ENCODE measurements at places on chromosomes 5 and 9.

- no peak for DNase-seq
Measured at GRCh38 chr9:80218328-80218727, 646.6 kb downstream of the TLE4 start.

DNA sequence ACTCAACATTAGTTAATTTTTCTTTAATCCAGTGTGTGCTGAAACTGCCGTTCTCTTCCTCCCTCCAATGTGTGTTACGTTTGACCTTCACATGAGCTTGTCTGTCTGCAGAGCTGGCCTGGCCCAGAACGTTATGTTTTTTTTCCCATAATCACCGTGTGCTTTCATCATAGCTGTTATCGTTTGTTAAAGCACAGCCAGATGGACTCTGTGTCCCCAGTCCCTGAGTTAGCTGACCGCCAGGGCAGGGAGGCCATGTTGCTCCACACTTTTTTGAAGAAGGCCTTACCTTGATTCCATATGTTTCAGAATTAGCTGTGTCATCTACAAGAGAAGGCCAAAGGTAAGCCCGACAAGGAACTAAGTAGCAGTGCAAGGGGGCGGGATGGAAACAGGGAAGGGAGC is 55.7 kb downstream of the HSD17B3 start:
- no peak for DNase-seq

DNA sequence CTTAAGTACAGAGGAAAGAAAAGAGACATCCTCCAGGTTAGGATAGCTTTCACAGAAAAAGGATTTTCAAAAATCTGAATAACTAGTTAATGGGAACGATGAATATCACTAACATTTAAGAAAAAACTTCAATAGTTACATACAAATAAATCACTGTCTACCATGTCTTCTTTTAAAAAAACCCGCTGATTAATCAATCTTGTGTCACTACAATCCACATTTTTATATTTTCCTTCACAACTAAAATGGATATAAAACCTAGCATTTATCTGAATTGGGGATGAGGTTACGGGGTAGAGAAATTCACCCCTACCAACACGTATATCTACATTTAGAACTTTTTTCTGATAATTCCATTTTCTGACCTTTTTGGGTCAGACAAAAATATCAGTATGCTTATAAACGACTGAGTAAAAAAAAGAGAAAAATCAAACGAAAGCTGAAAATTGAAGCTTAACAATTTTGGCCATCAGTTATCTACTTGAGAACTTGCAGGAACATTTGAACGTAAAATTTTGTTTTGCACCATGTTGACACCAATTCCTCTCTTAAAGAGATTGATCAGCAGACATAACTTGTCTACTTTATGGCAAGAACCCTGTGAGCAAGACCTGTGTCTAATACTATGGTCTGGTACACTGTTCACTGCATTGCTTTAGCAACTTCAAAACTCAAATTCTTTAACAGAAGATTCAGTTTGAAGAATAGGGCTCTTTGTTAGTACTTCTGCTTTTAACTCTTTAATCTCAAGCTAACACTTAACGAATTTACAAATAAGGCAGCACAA is 4.8 kb downstream of the NR3C1 start:
- DNase-seq = no peak

DNA sequence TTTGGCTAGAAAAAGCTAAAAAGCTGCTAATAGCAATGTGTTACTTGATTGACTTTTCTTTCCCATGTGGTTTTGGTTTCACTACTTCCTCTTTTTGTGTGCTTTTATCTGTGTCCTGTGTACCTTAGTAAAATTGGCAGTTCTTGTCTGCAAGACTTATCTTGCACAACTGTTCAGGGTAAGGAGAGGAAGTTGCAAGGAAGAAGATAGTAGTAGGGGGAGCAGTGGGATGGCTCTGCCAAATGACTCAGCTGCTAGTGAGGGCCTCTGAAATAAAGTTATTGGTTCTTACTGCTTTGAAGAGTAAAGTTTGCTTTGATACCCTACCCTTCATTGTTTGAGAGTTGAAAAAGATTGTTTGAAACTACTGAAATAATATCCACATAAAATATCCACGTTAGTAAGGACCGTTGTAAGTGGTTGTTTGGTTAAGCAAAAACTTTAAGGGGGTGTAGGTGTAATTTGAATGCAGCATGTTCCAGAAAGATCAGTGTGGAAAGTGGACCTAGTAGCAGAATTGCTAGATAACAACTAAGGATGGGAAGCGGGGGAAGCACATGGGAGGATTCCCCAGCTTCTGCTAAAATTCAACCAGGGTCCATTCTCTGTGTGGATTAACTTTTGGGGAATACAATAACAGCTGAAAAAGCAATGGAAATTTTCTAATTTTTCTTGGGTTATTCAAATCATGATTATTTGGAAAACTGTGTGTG is 123.5 kb downstream of the SCAMP1 start:
- DNase-seq = peak; percentile 91

DNA sequence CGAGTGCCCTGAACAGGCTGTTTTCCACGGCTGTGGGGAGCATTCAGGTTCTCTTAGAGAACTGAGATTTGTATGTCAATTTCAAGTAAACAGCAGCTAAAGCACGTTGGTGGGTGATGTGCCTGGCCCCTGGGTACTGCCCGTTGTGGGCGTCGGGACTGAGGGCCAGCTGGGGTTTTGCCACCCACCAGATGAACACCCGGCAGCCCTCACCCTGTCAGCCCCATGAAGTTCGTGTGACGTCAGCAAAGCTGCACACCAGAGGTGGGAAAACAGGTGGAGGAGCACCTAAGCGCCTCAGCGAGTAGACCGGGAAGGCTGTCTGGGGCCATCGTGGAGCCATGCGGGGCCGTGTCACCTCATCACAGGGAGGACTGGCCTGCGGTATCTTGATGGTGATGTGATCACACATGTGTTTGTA is 9.2 kb downstream of the CEP72 start:
- no peak for DNase-seq

GRCh38 chr5:23084815-23085214 is 231.7 kb upstream of the CDH12 start:
- DNase-seq = peak; percentile 69

- no peak for DNase-seq
Measured at GRCh38 chr9:99181206-99181605, 40.5 kb downstream of the ALG2 start.

DNA sequence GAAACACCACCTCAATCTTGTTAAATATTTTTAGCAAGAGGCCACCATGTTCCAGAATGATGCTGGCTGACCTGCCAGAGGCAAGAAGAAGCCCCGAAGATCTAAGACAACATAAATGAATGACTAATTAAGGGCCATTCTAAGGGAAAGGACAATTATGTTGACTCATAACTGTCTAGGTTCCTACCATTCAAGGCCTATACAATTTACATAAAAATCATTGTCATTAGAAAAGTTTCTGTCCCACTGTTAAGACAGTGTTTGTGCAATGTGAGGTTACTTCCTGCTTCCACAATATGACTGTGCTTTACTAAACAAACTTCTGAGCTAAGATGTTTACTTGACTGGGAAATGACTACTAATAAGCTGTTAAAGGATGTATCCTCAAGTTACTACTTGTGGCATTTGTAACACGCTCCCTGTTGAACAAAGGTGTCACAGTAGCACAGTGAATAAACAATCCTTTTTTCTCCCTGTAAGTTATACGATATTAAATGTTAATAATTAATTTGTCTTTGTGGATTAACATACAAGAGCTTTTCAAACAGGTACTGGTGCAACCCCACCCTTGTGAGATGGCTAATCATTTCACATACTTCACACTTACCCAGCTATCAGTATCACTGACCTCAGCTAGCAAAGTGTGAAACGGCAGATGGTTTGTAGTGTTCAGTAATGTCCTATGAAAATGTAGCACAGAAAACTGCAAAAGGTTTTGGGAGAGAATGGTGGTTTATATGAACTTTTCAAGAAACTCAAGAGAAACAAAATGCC is 195.8 kb downstream of the EFNA5 start:
- no peak for DNase-seq

DNA sequence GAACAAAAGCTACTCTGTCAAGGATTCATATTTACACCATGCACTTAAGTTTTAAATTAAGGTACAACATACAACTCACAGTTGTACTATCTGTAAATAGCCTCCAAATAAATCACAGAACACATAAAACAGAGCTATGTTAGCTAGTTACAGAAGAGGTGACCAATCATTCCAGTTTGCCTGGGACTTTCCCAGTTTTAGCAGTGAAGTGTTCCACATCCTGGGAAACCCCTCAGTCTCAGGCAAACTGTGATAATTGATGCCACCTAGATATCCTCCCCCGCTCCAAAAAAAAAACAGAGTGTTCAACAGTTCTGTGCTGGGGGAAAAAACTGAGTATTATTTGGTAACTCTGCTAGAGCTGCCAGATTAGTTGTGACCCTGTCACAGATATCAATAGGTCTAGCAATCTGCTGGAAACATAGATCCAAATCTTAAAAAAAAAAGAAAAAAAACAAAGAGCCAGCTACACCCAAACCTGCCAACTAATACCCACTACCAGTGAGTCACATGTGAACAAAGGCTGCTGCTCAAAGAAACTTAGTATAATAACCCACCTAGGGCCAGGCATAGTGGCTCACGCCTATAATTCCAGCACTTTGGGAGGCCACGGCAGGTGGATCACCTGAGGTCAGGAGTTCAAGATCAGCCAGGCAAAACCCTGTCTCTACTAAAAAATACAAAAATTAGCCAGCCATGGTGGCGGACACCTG is 5.7 kb downstream of the TBCA start:
- DNase-seq = no peak

DNA sequence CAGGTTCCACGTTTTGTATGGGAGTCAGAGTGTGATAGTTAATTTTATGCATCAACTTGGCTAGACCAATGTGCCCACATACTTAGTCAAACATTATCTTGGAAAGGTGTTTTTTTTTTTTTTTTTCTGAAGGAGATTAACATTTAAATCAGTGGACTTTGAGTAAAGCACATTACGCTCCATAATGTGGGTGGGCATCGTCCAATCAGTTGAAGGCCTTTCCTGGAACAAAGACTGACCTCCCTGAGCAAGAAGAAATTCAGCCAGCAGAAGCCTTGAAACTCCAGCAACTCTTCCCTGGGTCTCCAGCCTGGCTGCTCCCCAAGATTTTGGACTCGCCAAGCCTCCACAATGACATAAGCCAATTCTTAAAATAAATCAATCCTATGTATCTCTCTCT is 711.4 kb downstream of the MTRR start:
- DNase-seq = no peak

- DNase-seq = no peak
Measured at GRCh38 chr5:78631931-78632330, 16.6 kb downstream of the LHFPL2 start.

Measured in common myeloid progenitor, CD34-positive (primary cell).